ENCODE measurements at places on chromosomes 11 and 22.

- DNase-seq = no peak
Measured at GRCh38 chr11:1437500-1437899, 47.8 kb downstream of the BRSK2 start.

GRCh38 chr11:112016088-112016764, 9.0 kb upstream of the DLAT start:
- no peak for DNase-seq

DNA sequence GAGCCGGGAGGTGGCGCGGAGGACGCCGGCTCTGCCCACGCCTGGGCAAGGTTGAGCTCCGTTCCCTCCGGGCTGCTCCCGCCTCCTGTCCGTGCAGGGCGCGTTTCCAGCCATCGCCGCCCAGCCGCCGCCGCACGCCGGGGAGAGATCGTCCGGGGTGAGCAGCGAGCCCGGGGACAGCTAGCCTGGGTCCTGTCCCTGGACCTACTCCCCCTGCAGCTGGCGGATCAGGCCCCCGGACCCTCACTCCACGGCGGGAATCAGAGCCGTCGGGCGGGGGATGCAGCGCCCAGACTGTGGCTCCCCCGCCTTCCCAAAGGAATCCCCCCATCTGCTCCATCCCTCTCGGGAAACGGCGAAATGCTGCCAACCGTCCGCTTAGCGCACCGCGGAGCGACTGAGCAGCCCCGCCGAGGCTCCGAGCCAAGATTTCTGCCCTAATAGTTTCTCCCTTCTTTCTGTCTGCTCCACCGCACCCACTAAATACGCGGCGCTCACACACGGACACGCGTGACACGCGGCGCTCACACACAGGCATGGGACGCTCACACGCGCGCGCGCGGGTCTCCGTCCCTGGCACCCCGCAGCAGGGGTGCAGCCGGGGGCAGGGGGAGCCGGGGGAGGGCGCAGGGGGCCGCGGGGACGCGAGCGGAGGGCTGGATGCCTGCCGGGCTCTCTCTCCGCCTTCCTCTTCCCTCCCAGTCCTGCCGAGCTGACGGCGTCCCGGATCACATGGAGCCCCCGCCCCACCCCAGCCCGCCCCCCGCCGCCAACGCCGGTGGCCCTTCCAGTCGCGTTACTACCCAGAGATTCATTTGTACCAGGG, at the start of gene KCNJ5:
KCNJ5 (plus strand) TSS at position 814 of the 826 bp plus-strand sequence. CDS start 19,918 bp downstream, outside the sequence.
- DNase-seq = no peak

- DNase-seq = no peak
Measured at GRCh38 chr11:103998826-103999508, 37.5 kb upstream of the DDI1 start.

DNA sequence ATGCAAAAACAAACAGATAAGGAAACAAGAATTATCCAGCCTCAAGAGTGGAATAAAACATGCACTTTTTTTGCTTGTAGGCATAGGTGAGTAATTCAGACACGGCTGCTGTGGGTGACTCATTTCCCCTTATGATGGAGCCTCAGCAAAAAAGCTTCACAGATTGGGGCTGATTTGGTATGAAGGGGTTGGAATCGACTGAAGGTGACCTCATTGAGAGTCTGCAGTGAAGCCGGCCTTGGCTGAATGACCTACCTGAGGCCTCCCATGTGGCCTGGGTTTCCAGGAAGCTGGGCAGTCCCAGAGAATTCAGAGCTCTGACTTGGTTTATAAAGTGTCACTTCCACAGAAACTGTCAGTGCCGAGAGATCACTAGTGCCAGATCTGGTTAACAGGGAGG, 34.2 kb upstream of the VPREB1 start:
- DNase-seq = no peak

DNA sequence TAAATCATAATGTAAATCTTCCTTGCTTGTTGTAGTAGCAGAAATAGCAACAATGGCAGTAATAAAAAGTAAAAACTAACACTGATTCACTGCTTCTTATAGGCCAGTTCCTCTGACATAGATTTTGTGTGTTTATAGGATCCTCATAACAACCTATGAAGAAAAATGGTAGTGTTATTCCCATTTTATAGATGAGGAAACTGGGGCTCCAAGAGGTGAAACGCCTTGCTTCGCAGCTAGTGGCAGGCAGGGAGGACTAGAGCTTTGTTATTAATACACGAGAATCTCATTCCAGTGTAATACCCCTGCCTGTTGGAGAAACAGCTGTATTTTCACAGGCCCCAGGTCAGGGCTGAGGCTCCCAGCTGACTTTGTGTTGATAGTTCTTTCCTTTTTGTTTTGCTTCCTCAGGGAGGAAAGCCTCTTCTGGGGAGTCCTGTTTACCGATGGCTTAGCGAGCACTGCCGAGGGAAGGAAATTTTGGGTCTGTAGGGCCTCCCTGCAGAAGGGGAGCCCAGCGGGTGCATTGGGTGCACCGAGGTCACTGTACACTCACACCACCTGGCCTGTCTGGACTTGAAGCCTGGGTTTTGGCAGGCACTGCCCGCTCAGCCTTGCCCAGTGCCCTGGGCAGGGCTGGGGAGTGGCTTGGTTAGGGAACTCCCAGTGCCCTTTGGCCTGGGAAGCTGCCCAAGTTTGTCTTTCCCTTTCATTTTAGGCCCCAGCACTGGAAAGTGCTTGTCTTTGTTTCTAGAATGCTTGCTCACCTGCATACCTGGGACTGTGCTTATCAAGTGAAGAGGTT, 13.5 kb downstream of the KIAA1671 start:
- no peak for DNase-seq

DNA sequence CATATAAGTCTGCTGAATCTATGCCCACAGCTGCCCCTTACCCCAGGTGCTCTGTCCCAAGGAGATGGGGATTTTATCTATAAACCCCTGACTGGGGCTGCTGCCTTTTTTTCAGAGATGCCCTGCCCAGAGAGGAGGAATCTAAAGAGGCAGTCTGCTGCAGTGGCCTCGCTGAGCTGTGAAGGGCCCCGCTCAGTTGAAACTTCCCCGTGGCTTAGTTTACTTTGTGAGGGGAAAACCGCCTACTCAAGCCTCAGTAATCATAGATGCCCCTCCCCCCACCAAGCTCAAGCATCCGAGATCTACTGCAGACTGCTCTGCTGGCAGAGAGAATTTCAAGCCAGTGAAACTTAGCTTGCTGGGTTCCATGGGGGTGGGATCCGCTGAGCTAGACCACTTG, 7.4 kb upstream of the SCGB1D4 start:
- DNase-seq = no peak

- DNase-seq = no peak
Measured at GRCh38 chr11:14518820-14519219, 1.4 kb downstream of the PSMA1 start.

DNA sequence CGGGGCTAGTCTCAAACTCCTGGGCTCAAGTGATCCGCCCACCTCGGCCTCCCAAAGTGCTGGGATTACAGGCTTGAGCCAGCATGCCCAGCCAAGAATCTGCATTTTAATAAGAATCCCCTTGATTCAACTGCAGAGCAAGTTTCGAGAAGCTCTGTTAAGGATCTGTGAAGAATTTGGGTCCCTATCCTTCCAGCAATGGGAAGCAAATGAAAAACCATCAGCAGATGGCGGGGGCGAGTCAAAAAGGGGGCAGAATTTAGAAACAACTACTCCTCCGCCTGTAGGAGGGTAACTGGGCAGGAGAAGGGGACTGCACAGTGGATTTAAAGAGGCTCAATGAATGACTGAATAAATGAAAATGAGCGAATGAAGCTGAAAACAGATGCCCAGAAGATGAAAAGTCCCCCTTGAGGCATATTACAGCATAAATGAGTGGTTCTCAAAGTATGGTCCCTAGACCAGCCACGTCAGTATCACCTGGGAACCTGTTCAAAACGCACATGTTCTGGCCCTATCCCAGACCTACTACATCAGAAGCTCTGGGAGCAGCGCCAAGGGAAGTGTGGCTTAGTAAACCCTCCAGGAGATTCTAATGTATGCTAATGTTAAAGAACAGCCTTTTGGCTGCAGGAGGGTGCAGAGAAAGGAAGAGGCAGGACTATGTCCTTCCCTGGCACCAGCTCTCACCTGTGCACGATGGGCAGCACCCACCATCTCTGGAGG, 15.0 kb downstream of the VWCE start:
- no peak for DNase-seq
